ENCODE measurements at places on chromosomes 2 and 18. TPM values are rescaled to one million over a fixed set of nuclear protein-coding genes. Genes with fewer than 3 reads are reported as not detected.

Gene KLHL41
- 3.8 TPM for total RNA-seq

Gene LBX2
- total RNA-seq = 3.0 TPM

Gene PARD3B
- total RNA-seq = 20.6 TPM

Gene IGFBP5
- 1,100 TPM for total RNA-seq

Gene ABCG5
- not detected for total RNA-seq

Gene SERPINB3
- not detected for total RNA-seq

Gene TRABD2A
- 14.4 TPM for total RNA-seq

Gene TUBB8B
- total RNA-seq = not detected

Gene DSG4
- not detected for total RNA-seq

Gene GPR39
- total RNA-seq = 1.3 TPM

Gene SLC14A1
- 31.0 TPM for total RNA-seq

Gene G6PC2
- not detected for total RNA-seq

Gene CCNT2
- total RNA-seq = 21.1 TPM

Gene RAX
- not detected for total RNA-seq

Gene KHK
- total RNA-seq = 1.3 TPM

Gene HOXD8
- not detected for total RNA-seq

Gene KLF11
- total RNA-seq = 6.8 TPM

Gene SERPINB12
- not detected for total RNA-seq

Gene COLEC12
- 60.6 TPM for total RNA-seq
